Stomach (tissue), 19 donors: ENCODE measurements at places on chromosomes 5 and 9.

GRCh38 chr5:153780876-153781705 lies 257.6 kb downstream of the FAM114A2 start:
- H3K36me3 ChIP-seq, result no peaks in the 10 kb centered on the region
- DNase-seq, result no peak
- no peak overlapping the region for H3K4me3 ChIP-seq
- H3K4me1 ChIP-seq, result no peaks in the 10 kb centered on the region
- H3K27me3 ChIP-seq, result no peaks in the 10 kb centered on the region

DNA sequence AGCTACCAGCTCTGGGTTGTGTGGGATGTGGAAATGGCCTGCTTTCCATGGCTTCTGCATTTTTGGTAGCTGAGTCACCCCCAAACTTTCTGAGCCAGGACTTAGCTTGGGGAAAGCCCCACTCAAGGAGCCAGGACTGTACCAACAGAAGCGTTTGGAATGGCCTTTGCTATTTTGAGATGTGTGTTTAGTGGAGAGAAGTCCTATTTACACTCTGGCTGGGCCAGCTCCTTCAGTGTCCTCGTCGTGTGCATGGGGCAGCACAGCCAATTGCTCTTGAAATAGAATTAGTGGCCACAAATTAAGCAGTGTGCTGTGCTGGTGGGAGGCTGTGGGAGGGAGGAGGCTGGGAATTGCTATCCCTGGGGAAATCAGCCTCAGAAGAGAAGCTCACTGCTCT lies 51.6 kb downstream of the ENTREP1 start:
- H3K27me3 ChIP-seq, result no peaks in the 10 kb centered on the region
- H3K36me3 ChIP-seq, result peaks cover 4% of the 10 kb centered on the region
- DNase-seq, result peak; percentile 36
- no peak overlapping the region for H3K4me3 ChIP-seq

DNA sequence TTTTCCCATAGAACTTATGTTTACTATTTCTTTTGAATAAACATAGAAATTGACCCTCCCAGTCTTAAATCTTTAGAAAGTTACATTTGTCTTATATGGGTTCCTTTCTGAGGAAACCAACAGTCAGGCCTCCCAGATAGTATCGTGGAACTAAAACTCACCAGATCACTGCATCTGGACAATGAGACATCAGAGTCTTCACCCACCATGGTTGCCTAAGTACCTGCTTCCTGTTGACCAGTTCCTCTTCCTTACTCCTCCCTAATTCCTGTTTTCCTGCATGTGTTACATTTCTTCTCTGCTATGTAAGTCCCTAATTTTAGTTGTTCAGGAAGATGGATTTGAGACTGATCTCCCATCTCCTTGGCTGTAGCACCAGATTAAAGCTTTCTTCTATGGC lies 462.2 kb downstream of the DIRAS2 start:
- H3K4me1 ChIP-seq, result no peaks in the 10 kb centered on the region
- no peaks in the 10 kb centered on the region for H3K36me3 ChIP-seq

- H3K27me3 ChIP-seq, result no peaks in the 10 kb centered on the region
- peak overlapping the region; percentile 98 for H3K4me3 ChIP-seq
- DNase-seq, result no peak
- H3K4me1 ChIP-seq, result peaks cover 44% of the 10 kb centered on the region
Observed at GRCh38 chr9:79572032-79572607, 355 bp downstream of the TLE4 start.

DNA sequence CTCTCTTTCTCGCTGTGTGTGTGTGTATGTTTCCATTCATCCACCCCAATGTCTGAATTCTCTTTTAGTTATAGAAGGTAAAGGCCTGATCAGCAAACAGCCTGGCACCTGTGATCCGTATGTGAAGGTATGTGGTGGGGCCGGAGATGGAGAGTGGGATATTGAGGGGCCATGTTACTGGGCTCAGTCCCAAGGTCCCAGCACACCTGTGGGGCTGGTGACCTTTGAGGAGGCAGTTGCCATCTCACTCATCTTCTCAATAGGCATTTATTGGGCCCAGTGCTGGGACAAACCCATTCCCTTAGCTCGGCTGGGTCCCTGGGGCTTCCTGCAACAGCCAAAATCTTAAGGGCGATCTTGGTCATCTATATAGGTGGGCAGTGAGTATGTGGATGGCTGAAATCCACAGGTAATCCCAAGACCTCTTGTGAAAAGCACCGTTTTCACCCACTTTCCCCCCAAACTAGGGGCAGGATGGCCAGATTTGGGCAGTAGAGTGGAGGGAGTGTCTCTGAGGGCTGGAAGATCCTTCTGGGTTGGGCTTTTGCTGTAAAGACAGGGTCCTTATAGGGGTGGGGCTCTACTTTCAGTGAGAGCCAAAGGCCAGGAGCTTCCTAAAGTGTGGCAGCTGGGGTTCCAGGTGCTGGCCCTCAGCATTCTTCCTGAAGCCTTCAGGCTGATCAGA lies 19.6 kb downstream of the RGS3 start:
- no peaks in the 10 kb centered on the region for H3K27me3 ChIP-seq
- H3K27ac ChIP-seq, result peak overlapping the region; percentile 58
- no peak for DNase-seq
- H3K36me3 ChIP-seq, result peaks cover 4% of the 10 kb centered on the region

GRCh38 chr5:125786021-125786420 lies 637.2 kb upstream of the GRAMD2B start:
- no peaks in the 10 kb centered on the region for H3K27me3 ChIP-seq
- H3K36me3 ChIP-seq, result no peaks in the 10 kb centered on the region
- no peak for DNase-seq
- H3K4me3 ChIP-seq, result no peak overlapping the region

DNA sequence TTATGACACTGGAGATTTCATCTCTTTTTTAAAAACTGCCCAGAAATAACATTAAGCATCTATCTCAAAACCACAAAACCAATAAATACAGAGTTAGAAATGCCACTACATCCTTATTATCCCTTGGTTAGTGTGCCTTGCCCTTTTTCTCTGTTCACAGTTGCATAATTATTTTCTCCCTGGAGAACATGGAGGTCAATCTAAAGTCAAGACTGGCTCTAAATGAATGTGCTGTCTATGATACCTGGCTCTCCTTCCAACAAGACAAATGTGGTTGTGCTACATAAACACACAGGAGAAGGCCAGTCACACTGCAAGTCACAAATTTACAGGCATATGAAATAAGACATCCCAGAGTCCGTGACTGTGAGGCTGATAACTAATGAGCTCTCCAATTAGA lies 2.8 kb downstream of the FBN2 start:
- H3K27me3 ChIP-seq, result peaks cover 52% of the 10 kb centered on the region
- H3K4me1 ChIP-seq, result peaks cover 32% of the 10 kb centered on the region
- no peak overlapping the region for H3K27ac ChIP-seq
- H3K36me3 ChIP-seq, result no peaks in the 10 kb centered on the region
- DNase-seq, result no peak
- H3K4me3 ChIP-seq, result no peak overlapping the region

DNA sequence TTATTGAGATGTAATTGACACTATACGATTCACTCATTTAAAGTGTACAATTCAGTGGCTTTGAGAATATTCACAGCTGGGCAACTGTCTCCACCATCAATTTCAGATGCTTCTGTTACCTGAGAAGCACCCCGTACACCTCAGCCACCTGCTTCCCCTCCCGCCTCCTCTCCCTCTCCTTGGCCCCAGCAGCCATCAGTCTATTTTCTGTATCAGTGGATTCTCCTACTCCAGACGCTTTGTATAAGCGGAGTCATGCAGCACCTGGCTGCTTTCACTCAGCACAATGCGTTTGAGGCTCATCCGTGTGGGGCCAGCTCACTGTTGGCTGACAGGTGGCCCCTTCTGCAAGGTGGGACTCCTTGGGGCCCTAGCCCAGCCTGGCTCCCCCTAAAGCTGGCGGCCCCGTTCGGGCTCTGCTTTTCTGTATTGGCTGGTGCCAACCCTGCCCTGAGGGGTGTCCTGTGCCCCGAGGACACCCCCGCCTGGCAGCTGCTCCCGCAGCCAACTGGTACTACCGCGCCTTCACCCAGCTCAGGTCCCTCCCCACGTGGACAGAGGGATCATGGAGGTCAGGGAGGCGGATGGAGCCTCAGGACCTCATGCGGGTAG lies 124.4 kb upstream of the COL5A1 start:
- H3K4me1 ChIP-seq, result no peaks in the 10 kb centered on the region
- no peak overlapping the region for H3K27ac ChIP-seq
- H3K36me3 ChIP-seq, result no peaks in the 10 kb centered on the region
- peak; percentile 15 for DNase-seq

DNA sequence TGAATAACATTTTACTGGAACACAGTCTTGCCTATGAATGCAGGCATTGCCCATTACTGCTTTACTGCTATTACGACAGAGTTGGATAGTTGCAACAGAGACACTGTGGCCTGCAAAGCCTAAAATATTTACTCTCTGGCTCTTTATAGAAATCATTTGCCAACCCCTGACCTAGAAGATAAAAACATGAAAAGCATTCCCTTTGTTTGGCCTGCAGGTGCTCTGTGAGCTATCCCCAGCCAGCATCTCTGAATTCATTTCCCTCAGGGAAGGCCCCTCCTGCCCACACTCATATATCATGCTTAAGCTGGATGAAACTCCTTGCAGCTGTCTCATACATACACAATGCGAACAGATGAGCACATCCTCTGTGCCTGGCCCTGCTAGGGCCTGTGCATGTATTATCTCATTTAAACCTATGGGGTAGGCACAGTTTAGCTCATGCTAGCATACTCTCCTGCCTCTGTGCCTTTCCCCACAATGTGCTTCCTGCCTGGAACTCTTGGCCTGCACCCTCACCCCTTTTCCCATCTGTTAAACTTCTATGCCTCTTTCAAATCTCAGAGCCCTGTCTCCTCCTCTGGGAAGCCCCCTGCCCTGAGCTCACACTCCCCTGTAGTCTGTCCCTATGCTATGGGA lies 193.1 kb downstream of the PAX5 start:
- no peak overlapping the region for H3K4me3 ChIP-seq
- H3K36me3 ChIP-seq, result no peaks in the 10 kb centered on the region
- DNase-seq, result no peak
- H3K27ac ChIP-seq, result no peak overlapping the region
- no peaks in the 10 kb centered on the region for H3K4me1 ChIP-seq

- H3K36me3 ChIP-seq, result no peaks in the 10 kb centered on the region
- H3K4me3 ChIP-seq, result no peak overlapping the region
- DNase-seq, result no peak
- peaks cover 39% of the 10 kb centered on the region for H3K4me1 ChIP-seq
Observed at GRCh38 chr5:140293091-140293848, 9.6 kb downstream of the PFDN1 start.

GRCh38 chr5:94309141-94309540 lies 309.3 kb downstream of the KIAA0825 start:
- no peak overlapping the region for H3K4me3 ChIP-seq
- no peaks in the 10 kb centered on the region for H3K27me3 ChIP-seq
- H3K27ac ChIP-seq, result no peak overlapping the region
- no peaks in the 10 kb centered on the region for H3K36me3 ChIP-seq
- no peak for DNase-seq

DNA sequence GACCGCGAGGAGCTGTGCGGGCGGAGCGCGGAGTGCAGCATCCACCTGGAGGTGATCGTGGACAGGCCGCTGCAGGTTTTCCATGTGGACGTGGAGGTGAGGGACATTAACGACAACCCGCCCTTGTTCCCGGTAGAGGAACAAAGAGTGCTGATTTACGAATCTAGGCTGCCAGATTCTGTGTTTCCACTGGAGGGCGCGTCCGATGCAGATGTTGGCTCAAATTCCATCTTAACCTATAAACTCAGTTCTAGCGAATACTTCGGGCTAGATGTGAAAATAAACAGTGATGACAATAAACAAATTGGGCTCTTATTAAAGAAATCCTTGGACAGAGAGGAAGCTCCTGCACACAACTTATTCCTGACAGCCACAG lies 590 bp downstream of the PCDHA6 start:
- H3K4me1 ChIP-seq, result no peaks in the 10 kb centered on the region
- no peak overlapping the region for H3K4me3 ChIP-seq

DNA sequence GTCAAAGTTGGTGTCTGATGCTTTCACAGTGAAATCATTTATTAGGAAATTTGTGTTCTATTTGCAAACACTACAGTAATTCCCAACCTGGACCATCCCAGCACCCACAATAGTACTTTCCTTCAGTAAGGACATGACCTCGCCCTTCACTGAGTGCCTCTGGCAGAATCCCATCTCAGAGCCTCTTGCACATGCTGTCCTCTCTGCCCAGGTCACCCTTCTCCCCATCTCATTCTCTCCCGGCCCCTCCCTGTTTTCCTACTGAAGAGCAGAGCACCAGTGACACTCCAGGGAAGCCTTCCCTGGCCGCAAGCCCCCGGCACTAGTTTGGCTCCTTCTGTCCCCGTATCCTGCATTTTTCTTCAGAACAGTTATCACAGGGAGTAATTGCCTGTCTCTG lies 220.4 kb downstream of the MAPKAP1 start:
- H3K36me3 ChIP-seq, result peaks cover 10% of the 10 kb centered on the region
- no peaks in the 10 kb centered on the region for H3K4me1 ChIP-seq
- H3K4me3 ChIP-seq, result no peak overlapping the region
- H3K27me3 ChIP-seq, result no peaks in the 10 kb centered on the region
- no peak for DNase-seq

DNA sequence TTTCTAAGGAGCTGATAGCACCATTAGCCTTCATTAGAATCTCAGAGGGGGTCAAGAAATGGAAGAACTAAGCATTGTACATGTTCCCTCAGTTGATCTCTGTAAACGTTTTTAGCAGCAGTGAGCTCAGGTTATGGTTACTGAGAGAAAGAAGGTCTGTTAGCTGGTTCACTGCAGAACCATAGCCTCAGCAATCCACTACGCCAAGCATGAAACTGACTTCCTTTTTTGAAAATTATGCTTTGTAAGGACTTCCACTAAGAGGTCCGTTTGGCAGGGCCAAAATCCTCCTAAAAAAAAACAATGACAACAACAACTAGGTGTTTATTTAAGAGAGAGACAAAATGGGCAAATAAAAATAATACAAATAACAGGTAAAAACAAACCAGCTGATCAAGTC lies 273.3 kb downstream of the AOPEP start:
- H3K4me1 ChIP-seq, result peaks cover 15% of the 10 kb centered on the region
- no peaks in the 10 kb centered on the region for H3K36me3 ChIP-seq
- H3K4me3 ChIP-seq, result no peak overlapping the region
- H3K27me3 ChIP-seq, result peaks cover 7% of the 10 kb centered on the region
- H3K27ac ChIP-seq, result no peak overlapping the region

GRCh38 chr5:109838157-109838556 lies 148.4 kb downstream of the MAN2A1 start:
- no peak for DNase-seq
- no peaks in the 10 kb centered on the region for H3K4me1 ChIP-seq
- H3K36me3 ChIP-seq, result peaks cover 31% of the 10 kb centered on the region

- H3K27ac ChIP-seq, result peak overlapping the region; percentile 80
- no peak for DNase-seq
- no peaks in the 10 kb centered on the region for H3K36me3 ChIP-seq
- H3K4me3 ChIP-seq, result peak overlapping the region; percentile 23
- H3K27me3 ChIP-seq, result no peaks in the 10 kb centered on the region
- H3K4me1 ChIP-seq, result peaks cover 17% of the 10 kb centered on the region
Observed at GRCh38 chr9:37471942-37472684, 6.9 kb upstream of the ZBTB5 start.
